ENCODE measurements at places on chromosomes 1 and 21.

- no peak for DNase-seq
Observed at GRCh38 chr1:19650416-19651140, 6.5 kb downstream of the NBL1 start.

DNA sequence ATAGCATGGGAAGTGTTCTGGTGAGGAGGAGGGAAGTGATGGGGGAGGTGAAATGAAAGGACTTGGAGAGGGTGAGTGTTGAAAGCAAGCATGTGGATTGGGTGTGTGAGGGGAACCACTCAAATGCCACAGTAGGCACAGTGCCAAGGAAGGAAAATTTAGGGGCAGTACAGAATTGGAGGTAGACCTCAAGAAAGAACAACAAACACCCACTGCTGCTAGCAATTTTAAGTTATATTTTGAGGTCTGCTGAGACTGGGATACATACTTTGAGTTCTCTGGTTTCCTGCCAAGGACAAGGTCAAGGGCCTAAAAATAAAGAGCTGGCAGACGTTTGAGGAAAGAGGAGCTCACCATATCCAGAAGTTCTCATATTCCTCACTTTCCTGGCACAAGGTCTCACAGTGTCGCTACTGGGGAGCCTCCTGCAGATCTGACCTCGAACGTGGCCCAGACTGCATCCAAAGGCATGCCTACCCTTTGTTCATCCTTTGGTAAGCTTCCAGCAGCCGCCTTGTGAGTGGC, 104.0 kb downstream of the BRINP2 start:
- no peak for DNase-seq

DNA sequence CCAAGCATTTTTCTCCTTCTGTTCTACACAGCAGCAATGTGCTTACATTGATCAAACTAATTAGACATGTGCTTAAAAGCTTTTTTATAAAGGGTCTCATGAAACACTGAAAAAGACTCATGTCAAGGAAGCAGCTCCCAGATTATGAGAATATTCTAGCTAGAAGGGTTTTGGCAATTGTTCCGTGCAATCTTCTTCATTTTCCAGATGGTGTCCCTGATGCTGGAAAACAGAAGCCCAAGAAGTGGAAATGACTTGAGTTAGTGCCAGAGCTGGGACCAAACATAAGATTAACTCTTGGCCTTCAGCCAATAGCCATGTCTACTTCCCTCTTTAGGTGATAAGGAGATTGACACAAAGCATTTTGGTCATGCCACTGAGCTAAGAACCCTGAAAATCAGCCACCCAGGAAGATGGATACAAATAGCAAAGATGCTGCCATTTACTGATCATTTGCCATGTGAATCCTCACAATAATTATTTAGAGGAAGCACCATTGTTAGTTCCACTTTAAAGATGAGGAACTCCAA, 110.8 kb downstream of the MATN1 start:
- no peak for DNase-seq

- no peak for DNase-seq
Observed at GRCh38 chr1:1181938-1182410, 8.3 kb downstream of the TTLL10 start.

GRCh38 chr1:63592536-63593302, 492 bp upstream of the PGM1 start:
- no peak for DNase-seq

- DNase-seq, result no peak
Observed at GRCh38 chr21:39867198-39867650, at the start of gene PCP4. PCP4 (plus strand) TSS chr21:39867438; CDS start chr21:39867502, 64 bp downstream.

- no peak for DNase-seq
Observed at GRCh38 chr1:185646202-185646683, 87.9 kb upstream of the HMCN1 start.

DNA sequence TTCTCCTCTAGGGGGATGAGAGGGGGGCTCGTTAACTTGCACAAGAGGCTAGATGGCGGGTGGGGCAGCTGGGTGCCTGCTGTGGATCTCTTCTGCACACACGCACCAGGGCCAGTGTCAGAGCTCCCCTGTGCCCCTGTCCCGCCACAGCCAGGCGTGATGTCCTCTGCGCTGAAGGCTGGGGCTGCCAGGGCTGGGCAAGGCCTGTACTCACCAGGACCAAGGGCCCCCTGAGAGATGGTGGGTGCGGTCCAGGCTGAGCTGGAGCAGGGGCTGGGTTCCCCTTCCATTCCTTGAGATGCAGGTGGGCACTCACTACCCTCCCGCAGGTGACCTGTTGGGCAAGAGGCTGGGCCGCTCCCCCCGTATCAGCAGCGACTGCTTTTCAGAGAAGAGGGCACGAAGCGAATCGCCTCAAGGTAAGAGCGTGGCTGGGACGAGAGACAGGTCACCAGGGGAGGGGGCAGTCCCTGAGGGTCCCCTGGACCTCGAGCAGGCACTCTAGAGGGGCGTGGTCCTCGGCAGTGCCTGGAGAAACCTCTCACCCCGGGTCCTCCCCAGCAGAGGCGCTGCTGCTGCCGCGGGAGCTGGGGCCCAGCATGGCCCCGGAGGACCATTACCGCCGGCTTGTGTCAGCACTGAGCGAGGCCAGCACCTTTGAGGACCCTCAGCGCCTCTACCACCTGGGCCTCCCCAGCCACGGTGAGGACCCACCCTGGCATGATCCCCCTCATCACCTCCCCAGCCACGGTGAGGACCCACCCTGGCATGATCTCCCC, 15.2 kb downstream of the SAMD11 start:
- DNase-seq, result no peak

- DNase-seq, result no peak
Observed at GRCh38 chr1:219708919-219709543, 96.1 kb upstream of the ZC3H11B start.

DNA sequence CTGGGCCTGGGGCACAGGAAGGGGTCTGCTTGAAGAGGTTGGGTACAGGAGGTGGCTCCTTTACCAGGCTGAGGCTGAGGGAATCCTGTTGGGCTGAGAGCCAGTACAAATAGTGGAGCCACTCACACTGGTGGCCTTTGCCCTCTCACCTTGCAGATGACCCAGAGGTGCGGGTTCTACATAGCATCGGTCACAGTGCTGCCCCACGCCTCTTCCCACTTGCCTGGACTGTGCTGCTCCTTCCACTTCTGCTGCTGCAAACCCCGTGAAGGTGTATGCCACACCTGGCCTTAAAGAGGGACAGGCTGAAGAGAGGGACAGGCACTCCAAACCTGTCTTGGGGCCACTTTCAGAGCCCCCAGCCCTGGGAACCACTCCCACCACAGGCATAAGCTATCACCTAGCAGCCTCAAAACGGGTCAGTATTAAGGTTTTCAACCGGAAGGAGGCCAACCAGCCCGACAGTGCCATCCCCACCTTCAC, 1.8 kb upstream of the SLC50A1 start:
- DNase-seq, result no peak

- no peak for DNase-seq
Observed at GRCh38 chr1:48665708-48666407, 110.8 kb downstream of the BEND5 start.

GRCh38 chr1:3027611-3028371, 6.5 kb downstream of the ACTRT2 start:
- no peak for DNase-seq

DNA sequence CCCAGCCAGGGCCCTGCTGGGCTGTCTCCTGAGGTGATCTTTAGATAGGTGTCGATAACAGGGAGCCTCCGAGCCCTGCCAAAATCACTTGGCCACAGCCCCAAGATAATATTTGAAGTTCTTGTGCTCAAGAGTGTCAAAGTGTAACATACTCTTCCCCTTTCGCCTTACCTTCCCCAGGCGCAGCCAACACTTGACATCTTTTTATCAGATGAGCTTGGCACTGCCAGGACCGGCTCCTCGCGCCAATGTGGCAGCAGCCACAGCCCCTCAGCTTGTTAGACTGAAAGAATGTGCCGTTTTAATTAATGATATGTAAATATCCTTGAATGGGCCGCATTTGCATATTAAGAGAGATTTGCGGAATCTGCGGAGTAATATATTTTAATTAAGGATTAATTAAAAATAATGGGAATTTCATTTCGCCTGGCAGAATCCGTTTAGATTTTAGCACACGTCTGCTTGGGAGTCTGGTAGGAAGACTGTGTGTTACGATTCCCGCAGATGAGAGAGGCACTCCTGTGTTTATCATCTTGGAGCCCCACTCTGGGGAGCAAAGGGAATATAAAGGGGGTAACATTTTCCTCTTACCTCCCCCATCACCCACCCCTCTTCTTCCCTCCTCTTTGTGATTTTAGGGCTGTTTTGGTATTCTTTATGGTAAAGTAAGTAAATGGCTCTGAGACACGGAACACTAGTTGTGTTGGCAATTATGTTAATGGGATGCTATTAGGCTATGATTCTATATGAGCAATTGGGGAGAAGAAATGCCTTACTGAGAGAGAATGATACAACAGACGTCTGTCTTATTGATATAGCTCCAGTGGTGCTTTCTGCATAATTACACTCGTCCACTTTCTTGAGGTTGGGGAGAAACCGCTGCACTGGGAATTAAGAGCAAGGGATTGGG, 109.8 kb downstream of the PBX1 start:
- DNase-seq, result no peak
